Brain pericyte (primary cell): ENCODE measurements at places on chromosomes 13 and 19.
A peak's percentile ranks its signal among the peaks of the same experiment; 100 is the strongest.

GRCh38 chr19:45768655-45768983 is 433 bp downstream of the SIX5 start:
- no peak for DNase-seq

DNA sequence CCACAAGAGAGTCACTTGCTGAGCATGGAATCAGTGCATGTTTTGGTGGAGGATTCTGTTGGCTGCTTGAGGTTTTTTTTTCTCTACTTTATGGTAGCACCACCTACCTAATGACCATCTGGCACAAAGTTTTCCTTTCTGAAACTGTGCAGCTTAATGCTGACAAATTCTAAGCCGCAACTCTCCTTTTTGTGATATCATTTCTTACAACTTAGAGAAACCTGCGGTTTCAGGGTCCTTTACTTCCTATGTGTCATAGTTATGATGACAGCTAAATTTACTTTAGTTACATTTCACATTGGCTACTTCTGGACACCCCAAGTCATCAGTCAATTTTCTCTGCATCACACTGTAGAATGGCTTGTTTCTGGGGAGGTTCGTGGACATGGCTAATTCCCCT is 115.4 kb upstream of the TMTC4 start:
- DNase-seq: no peak

DNA sequence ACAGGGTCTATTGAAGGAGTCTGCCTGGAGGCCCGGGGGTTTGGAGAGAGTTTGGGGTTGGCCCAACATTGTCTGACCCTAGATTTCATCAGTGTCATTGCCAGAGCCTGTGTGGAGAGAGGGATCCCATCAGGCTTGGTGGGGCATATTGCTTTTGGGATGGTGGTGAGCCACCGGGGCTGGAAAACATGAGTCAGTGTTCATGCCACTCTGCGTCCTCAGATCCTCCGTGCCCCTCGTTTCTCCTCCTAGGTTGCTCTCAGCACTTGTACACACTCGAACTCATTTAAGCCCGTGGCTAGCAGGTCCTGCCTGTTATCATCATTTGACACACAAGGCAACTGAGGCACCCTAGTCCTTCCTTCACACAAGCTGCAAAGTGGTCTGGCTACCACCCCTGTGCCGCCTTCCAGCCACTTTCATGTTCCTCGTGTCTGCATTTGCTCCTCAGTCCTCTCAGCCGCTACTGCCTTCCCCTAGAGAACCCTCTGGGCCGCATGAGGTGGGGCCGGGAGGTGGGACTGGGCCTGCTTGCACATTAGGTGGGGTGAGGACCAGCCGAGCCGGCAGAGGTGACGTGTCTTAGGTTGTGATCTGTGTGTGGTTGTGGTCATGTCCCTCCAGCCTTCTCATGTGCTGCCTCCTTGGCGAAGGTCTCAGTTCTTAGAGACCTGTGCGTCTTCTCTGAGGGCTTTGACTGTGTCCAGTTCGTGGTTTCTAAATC is 3.6 kb downstream of the NACC1 start:
- no peak for DNase-seq

GRCh38 chr19:48950830-48951519 is 3.7 kb upstream of the BAX start:
- no peak for DNase-seq

DNA sequence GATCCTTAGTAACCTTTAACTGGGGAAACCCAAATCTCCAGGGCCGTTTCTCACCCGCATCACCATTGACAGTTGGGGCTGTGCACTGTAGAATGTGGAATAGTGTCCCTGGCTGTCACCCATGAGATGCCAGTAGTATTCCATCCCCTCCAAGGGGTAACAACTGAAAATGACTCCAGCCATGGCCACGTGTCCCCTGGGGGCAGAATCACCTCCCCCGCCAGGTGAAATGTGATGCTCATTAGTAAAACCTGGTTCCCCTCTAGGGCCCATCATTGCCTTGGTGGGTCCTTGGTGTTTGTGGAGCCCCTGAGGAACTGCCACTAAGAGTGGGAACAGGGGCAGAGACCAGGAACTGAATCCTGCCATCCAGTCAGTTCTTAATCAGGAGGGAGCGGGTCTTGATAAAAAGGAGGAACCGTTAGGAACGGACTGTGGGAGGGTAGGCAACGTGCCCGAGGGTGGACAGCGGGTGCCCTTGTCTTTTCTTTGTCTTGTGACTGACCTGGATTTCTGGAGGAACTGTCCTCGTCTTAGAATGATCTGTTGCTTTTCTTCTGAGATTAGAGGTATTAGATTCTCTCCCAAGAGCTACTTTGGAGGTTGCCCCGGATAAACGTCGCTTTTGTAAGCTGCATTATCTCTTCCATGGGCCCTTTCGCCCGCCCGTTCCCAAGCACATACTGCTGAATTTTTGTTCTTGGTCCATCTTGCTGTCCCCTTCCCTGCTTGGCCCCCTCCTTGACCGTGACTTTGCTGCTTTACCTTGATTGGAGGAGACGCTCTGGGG is 3.5 kb downstream of the MYO9B start:
- no peak for DNase-seq

- no peak for DNase-seq
Observed at GRCh38 chr13:88459331-88459730, 788.2 kb downstream of the SLITRK5 start.

DNA sequence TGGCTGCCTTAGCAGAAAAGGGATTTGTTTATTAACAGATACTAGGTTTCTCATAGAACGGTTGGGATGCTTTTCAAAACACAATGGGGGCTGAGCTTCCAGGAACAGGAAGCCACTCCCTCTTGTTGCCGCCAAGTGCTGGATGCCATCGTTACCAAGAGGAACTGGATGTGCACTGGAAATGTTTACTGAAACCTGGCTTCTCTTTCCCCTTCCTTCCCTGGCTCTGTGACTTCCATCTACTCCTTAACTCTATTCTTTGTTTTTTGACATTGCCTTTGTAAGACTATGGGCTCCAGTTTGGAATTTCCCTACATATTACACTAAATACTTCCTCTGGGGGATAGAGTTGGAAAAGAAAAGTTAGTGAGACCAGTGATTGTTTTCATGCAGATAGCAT is 11.7 kb upstream of the KL start:
- no peak for DNase-seq

DNA sequence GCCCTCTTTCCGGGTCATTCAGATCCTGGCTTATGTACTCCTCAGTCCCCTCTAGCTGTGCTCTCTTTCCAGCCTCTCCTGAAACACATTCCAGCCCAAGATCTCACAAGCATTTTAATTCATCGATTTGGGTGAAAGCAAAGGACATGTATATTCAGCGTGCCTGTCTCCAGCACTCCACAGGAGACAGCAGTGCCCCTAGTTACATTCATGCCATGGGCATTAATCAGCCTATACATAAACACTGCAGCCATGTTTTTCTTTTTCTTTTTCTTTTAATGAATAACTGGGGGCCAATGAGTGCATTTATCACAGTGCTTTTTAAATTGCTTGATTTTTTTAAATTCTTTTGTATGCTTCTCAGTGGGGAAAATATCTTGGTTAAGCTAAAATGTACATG is 199.1 kb downstream of the DCT start:
- no peak for DNase-seq

DNA sequence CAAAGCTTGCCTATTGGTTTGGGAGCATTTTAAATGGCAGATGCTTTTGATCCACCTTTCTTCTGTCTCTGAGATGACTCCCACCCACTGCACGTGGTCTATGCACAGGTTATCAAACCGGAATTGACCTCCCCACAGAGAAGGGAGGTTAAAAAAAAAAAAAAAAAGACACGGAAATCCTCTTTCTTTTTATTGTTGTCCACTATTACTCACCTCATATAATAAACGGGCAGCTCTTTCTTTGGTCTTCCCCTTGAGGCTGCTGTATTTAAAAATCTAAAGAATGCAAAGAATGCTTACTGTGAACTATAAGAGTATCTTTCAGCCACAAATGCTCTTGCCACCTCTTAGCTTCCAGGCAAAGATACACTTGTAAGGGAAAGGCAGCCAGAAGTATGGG is 329.7 kb downstream of the NDFIP2 start:
- no peak for DNase-seq

- no peak for DNase-seq
Observed at GRCh38 chr19:18939922-18940768, 872 bp downstream of the HOMER3 start.

DNA sequence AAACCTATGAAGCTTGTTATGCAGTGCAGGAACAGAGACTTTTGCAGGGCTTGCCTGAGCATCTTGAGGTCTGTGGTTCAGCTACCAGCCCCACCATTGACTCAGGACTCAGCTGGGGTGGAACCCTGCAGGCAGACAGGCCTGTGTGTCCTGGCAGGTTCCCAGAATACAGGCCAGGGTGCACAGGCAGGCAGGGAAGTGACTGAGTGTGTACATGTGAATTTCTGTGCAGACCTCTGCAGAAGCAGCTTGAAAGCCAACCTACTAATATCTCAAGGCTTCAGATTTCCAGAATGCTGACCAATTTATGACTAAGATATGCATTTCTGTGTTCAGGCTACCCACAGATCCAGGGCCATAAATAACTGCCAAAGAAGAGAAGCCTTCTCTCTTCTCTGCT is 254.4 kb downstream of the DLEU7 start:
- DNase-seq: peak; percentile 90

GRCh38 chr19:46346821-46347571 is at the start of gene PPP5C:
Gene PPP5C, plus strand, starts transcription at chr19:46347087. Its CDS starts 10 bp downstream, at chr19:46347097.
- DNase-seq: peak; percentile 55

DNA sequence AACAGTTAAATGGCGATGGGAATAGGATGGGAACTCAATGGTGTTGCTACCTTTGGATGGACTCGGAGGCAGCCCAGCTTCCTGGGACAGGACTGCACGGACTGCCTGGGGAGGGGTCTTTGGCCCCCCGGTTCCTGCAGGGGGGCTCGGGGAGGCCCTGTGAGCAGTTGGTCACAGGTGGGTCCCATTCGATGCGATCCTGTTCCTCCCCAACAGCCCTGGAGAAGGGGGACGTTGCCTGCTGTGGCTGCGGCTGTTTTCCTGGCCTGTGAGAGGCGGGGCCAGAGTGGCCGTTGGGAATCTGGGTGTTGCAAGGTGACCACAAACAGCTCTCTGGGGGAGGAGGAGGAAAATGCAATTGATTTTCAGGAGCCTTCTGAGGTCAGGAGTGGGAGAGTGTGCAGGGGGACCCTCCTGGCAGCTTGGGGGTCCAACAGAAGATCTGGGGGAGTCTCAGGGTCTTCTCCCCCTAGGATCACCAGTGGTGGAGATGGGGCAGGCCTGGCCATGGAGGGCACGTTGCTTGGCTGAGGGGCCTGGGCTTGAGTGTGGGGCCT is 1.9 kb upstream of the PLPPR3 start:
- no peak for DNase-seq

DNA sequence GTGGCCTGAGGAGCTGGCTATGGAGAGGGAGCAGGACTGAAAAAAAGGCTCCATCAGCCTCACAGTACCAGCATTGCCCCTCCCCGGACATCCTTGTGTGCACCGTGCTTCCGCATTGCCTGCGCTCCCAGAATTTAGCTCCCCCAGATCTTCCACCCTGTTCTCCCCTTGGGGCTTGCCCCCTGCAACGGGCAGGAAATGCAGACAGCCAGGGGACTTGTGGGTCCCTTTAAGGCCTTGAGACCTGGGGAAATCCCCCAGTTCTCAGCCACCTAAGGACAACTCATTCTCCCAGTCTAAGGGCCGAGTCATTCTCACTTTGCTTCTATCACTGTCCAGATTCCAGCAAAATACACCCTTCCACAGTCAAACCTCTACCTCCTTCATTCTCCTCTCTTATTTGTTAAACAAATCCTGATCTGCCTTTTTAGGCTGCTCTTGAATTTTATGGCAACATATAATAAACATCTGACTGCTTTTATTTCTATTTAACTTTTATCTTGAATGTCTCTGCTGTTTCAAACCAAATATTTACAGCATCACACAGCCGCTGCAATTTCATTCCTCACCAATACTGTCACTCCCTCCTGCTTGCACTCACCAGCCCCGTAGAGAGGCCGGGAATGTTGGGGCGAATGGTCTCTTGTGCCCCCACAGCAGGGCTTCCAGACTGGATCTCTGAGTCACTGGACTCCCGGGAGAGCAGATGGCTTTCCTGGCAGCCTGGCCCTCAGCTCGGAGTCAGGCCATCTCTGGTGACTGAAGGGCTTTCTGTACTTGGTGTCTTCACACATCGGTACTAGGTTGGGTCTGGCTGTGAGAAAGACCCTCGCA is 221.9 kb downstream of the TSHZ3 start:
- peak; percentile 57 for DNase-seq

- no peak for DNase-seq
Observed at GRCh38 chr13:113205428-113205931, 3.0 kb downstream of the PCID2 start.

DNA sequence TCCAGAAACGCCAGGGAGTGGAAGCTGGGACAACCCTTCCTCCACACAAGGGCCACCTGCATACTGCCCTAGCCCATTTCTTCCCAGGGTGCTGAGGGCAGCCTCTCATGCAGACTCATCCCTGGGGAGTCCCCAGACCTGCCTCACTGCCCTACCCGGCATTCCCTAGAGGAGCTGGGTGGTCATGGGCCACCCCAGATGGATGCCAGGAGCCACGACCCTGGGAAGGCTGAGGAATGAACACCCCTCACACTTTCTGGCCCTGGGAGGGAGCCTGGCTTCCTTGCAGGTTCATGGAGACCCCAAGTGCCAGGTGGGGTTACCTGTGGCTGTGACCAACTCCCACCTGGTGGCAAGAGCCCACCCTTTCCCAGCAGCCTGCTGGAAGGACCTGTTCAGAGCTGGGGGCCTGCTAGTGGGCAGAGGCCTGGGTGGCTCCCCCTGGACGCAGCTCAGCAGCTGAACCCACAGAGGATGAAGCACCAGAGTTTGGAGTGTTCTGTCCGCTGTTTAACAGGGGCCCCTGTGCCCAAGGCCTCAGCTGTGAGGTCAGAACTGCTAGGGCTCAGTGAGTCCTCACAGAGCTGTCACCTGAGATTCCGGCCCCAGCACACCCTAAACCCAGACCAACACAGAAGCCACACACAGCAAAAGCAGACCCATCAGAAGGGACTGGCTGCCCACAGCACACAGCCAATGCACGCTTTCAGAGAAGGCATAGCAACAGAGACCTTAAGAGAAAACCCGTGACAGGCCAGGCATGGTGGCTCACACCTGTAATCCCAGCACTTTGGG is 6.6 kb downstream of the ACP4 start:
- no peak for DNase-seq

DNA sequence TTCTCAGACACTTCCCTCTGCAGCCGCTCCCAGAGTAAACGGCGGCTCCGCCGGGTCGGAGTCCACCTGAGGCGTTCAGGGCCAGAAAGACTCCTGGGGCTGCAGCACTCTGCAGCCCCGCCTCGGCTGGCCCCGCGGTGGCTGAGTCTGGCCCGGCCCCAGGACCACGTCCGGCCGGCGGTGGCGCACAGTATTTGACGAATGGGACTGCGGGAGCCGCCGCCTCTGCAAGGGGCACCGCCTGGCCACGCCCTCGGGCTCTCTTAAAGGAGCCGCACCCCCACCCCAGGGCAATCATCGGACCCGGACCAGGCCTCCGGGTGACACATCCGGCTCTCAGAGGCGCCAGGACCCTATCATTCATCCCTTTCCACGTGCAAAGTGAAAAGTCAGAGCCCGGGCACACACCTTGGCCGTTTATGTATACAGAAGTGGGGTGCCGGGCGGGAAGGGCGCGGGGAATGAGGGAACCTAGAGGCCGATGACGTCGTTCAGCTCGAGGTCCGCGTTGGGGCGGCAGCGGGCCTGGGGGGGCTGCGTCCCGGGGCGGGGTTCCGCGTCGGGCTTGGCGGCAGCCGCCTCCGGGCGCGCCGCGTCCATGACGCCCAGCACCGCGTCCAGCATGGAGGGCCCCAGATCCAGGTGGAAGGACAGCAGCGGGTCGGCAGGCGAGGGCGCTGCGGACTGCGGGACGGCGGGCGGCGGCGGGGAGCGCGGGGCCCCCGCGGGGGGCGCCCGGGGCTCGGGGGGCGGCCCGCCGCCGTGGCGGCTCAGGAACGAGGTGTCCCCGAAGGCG is 1.2 kb upstream of the LENG9 start:
- DNase-seq: no peak

- no peak for DNase-seq
Observed at GRCh38 chr19:15810335-15810734, 5.1 kb downstream of the OR10H1 start.
